ENCODE measurements at places on chromosomes 3 and 15.

GRCh38 chr3:40843851-40844548, 319.2 kb downstream of the ZNF621 start:
- DNase-seq, result no peak

GRCh38 chr3:153338487-153338886, 176.5 kb downstream of the RAP2B start:
- DNase-seq, result no peak

DNA sequence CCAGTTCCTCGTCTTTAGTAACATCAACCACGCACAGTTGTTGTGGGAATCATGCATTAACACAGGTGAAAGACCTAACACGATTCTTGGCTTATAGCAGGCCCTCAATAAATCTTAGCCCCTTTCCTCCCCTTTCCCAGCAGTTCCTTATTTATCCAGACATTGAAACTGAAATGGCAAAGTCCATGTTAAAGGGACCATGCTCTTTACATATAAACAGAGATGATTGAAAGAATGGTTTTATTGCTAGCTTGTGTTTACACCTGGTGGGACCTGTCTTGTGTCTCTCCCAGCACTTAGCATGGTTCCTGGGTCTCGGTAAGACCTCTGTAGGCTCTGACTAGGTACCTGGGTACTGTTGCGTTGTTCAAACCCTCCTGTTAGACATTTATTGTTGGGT, 251.8 kb downstream of the LRTM1 start:
- no peak for DNase-seq

GRCh38 chr3:168608926-168609325, 513.2 kb upstream of the GOLIM4 start:
- DNase-seq, result no peak

- DNase-seq, result peak; percentile 71
Measured at GRCh38 chr3:194003114-194004057, 132.6 kb upstream of the HES1 start.

GRCh38 chr15:48336940-48337339, 5.7 kb downstream of the DUT start:
- peak; percentile 16 for DNase-seq

DNA sequence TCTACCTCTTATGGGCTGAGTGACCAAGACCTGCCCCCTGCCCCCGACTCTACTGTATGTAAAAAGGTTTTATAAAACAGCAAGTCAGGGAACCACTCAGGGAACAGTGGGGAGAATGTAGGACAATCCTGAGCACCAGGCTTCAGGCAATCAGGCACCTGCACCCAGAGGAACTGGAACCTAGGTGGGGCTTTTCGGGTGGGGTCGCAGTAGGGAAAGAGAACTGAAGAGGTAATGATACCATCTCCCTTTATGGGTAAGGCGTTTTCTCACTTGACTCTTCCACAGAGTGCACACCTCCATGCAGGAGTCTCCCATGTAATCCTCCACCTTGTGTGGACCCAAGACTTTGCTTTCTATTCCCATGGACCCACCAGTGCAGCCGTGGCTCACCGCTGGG, 45.8 kb downstream of the MYO1E start:
- DNase-seq, result no peak

DNA sequence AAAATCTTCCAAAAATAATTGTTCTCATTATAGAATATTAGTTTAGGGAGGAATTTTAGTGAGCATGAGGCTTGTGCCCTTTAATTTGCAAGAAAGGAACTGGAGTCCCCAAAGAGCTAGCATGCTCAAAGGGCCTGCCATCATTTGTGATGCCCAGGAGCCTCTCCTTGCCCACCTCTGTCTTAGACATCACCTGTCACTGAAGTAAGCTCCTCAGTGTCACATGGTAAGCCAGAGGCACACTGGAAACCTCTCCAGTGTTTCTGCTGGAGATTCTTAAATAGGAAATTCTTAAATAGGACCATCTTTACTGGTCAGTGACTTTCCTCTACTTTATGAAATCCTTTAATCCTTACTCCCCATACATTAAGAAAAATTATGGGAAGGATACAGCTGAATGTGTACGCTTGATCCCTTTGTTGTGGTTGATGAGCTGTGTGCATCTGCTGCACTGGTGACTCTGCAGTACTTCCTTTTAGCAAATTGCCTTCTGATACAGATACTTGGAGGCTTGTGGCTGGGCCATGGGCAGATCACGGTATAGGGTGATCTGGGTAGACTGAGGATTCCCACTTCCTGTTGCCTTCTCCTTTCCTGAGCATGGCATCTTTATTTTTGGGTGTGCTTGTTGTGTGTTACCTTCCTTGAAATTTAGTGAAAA, 197.4 kb downstream of the KLHL25 start:
- peak; percentile 52 for DNase-seq

DNA sequence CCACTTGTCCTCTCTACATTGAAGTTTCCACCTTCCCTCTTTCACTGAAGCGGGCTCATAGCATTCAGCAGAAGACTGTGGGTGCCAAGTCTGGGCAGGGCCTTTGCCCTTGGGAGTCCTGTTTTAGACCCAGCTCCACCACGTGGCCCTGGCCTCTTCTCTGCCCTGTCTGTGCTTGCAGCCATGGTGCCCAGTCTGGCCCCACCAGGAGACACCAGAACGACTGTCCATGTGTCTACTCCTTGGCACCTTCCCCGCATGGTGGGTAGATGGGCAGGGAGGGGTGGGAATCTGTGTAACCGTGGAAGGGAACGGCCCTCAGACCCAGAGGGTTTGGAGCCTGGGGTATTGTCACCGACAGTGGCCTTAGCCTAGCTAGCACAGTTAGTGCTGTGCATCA, 17.9 kb upstream of the EMC3 start:
- no peak for DNase-seq

- no peak for DNase-seq
Measured at GRCh38 chr15:92819278-92820235, 80.6 kb upstream of the CHD2 start.

DNA sequence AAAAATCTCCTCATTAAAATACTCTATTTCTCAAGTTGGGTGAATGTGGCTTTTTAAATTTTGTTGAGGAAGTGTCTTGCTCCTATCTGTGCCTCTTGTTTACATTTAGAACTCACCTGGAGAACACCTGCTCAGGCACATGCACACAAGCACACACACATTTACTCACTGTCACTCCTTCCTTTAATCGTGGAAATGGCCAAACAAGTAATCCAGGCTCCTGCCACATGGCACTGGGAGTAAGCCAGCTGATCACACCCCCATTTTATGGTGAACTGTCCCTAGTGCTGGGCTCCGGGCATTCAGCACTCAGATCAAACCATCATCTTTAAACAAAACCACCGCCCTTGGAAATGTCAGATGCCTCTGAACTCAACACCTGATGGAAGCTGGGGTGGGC, 204.7 kb upstream of the BHLHE40 start:
- DNase-seq, result no peak

DNA sequence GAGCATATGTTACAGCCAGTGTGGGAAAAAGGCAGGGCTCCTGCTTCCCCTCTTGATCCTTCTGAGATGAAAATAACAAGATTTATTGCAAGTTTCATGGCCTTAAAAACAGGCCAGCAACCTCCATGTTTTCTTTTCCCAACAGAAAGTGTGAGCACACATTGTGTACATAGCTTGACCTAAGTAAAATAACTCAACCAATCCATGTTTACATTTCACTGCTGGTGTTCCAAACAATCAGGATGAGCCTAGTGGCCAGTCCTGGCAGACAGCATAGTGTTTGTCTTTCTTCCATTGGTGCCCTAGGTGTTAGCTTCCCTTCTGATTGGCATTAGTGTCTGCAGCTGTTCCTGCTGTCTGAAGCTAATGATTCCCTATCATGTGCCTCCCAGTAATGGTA, 847.7 kb downstream of the EPHA3 start:
- no peak for DNase-seq

GRCh38 chr15:42602501-42602900, 27.1 kb downstream of the STARD9 start:
- no peak for DNase-seq

DNA sequence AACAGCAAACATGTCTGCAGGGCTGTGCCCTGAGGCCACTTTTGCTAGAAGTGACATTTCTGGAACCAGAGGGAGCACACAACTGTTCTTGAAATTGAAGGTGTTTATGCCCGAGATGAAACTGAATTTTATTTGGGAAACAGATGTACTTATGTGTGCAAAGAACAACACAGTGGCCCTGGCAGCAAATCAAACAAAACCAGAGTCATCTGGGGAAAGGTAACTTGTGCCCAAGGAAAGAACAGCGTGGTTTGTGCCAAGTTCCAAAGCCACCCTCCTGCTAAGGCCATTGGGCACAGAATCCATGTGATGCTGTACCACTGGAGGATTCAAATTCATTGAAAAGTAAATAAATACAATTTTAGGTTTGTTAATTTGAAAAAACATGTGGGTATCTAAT, 31.2 kb upstream of the RARRES1 start:
- DNase-seq, result no peak

GRCh38 chr15:33923446-33923845, 44.9 kb upstream of the CHRM5 start:
- no peak for DNase-seq

GRCh38 chr15:62605282-62605681, 437.3 kb upstream of the TPM1 start:
- no peak for DNase-seq

GRCh38 chr15:98952381-98952803, 55.2 kb downstream of the PGPEP1L start:
- DNase-seq, result peak; percentile 50

GRCh38 chr3:170572665-170573253, 13.1 kb downstream of the SLC7A14 start:
- peak; percentile 32 for DNase-seq

DNA sequence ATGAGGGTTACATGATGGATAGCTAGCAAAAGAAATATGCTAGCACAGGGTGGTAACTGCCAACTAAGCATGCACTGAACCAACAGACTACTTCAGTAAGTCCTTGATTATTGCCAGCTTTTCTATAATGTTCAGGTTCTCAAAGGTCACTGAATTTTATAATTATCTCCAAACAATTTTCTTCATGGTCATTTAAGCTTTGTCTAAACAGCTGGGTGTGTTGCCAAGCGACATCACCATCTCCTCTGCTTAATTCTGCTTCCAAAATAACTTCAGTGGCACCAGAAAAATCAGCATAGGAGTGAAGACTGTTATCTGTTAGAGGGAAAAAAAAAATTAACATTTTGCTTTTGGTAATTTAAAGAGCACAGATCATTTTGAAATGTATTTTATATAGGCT, 54.6 kb upstream of the TOP2B start:
- DNase-seq, result no peak

- DNase-seq, result no peak
Measured at GRCh38 chr3:3027976-3028567, 82.1 kb downstream of the IL5RA start.

- no peak for DNase-seq
Measured at GRCh38 chr15:41304149-41304770, 28.1 kb downstream of the OIP5 start.

DNA sequence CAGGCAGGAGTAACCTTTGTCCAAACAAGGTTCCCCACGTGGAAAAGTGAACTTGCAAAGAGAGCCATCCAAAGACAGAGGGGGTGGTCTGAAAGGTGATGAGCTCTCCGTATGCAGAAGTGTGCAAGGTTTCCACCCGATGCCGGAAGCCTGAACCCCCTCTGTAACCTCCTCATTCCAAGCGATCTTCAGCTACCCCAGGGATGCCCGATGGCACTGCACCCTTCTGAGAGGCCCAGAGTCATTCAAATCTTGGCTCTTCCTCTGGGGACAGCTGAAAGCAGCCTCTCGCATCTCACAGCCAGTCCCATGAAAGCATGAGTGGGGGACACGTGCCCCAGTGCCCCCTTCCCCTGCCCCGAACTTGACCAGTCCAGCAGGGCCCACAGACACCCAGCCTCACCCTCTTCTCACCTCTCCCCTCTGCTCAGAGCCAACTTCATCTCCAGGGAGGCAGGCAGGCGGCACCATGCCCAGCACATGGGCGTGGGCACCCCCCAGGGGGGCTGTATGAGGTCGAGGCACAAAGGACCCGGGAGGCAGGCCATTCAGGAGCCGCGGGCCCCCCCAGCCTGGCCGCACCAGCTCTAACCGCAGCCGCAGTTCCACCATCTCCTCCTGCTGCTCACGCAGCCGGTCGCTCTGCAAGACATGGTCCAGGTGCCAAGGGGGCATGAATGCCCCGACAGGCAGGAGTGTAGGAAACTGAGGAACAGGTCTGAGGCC, 8.7 kb downstream of the KIF7 start:
- no peak for DNase-seq

DNA sequence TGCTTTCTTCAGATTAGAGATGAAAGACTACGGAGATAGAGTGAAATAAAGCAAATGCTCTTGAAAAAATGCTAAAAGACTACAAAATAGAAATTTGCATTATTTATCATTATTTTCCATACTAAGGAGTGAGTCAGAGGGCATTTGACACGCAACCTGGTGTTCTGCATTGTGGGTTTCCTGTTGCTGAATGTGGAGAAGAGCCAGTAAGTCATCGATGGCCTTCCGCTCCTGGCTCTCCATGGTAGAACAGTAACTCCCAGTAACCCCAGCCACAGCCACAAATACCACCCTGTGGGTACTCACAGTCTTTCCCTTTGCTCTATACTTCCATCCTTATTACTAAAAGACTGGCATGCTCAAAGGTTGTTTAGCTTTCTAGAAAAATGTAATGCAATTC, 61.5 kb downstream of the CGGBP1 start:
- DNase-seq, result peak; percentile 75

DNA sequence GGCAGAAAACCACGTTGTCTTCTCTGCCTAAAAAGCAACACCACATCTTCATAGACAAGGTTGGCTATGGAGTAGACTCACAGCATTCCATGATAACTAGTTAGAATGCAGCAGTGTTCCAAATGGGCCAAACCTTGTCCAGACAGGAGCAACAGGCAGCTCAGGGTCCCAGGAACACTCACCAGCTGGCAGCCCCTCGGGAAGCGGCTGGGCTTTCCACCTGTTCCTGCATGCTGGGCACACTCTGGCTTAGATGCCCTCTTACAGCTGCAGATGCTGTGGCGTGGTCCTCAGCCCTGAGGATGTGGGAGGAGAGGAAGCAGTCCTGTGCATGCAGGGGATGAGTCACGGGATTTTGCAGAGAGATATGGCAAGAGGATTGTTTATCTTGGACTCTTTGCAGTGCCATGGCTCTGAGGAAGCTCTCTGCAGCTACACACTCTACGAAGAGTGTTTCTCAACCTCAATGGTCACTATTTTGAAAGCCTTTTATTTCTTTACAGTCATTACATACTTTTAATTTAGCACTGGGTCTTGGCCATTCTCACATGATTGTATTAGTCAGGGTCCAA, 11.3 kb downstream of the NRROS start:
- no peak for DNase-seq

GRCh38 chr3:5017925-5018531, 38.8 kb downstream of the BHLHE40 start:
- DNase-seq, result no peak

- no peak for DNase-seq
Measured at GRCh38 chr3:37481982-37482381, 307.6 kb upstream of the LRRFIP2 start.

DNA sequence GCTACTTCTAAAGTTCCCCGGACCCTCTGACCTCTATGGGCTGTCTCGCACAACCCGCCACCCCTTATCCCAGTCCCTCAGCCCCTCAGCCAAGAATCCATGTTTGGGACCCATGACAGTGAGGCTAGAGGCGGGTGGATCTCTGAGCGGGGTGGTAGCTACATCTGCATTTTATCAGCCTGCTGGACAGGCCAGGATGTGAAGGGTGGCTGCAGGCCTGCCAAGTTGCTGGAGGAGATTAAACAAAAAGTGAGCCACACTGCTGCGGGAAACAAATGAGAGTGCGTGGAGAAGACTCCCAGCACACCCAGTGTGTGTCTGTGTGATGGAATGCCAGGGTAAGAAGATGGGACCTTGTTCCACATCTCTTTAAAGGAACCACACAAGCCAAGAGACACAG, 51.1 kb upstream of the SPATA12 start:
- no peak for DNase-seq

GRCh38 chr3:135023996-135024658, 229.1 kb downstream of the EPHB1 start:
- DNase-seq, result no peak

Data from activated CD4-positive, alpha-beta T cell treated with anti-CD3 and anti-CD28 coated beads for 36 hours (primary cell).